Stimulated activated effector memory CD8-positive, alpha-beta T cell treated with anti-CD3 and anti-CD28 coated beads, Interleukin-12 subunit alpha, Interleukin-12 subunit beta, amount 100 ng/mL, for 72 hours (primary cell): ENCODE measurements at places on chromosomes 3 and 15.

DNA sequence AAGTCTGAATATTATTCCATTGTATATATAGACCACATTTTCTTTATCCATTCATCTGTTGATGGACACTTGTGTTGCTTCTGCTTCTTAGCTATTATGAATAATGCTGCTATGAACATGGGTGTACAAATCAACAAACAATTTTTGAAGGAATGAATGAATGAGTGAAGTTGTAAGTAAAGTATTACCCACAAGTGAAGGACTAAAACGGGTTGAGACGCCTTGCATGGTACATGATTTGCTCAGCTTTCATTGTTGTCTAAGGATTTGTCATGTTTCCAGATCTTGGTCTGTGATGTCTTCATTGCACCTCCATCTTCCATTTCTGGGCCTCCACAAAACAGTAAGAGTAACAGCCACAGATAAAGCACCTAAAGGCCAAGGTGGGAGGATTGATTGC is 20.5 kb downstream of the IFT122 start:
- no peak for DNase-seq

GRCh38 chr3:44989636-44990373 is 13.8 kb downstream of the EXOSC7 start:
- no peak for DNase-seq

GRCh38 chr3:126696701-126697267 is 7.3 kb upstream of the CHCHD6 start:
- no peak for DNase-seq

DNA sequence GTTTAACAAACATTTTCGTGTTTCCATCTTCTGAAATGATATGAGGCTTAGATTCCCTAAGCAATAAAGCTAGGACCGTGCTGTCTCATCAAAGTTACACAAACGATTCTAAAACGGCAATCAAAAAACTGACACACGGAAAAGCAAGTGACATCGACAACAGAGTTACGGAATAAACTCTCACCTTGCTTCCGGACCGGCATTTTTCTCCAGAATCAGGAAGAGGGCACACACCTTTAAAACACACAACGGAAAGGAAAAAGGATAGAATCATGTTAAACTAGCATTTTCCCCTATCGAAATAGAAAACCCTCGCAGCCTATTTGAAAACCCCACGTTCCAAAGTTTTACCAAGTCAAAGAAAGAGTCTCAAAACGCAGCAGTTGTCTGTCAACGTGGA is 1.4 kb downstream of the DLG1 start:
- DNase-seq = no peak

DNA sequence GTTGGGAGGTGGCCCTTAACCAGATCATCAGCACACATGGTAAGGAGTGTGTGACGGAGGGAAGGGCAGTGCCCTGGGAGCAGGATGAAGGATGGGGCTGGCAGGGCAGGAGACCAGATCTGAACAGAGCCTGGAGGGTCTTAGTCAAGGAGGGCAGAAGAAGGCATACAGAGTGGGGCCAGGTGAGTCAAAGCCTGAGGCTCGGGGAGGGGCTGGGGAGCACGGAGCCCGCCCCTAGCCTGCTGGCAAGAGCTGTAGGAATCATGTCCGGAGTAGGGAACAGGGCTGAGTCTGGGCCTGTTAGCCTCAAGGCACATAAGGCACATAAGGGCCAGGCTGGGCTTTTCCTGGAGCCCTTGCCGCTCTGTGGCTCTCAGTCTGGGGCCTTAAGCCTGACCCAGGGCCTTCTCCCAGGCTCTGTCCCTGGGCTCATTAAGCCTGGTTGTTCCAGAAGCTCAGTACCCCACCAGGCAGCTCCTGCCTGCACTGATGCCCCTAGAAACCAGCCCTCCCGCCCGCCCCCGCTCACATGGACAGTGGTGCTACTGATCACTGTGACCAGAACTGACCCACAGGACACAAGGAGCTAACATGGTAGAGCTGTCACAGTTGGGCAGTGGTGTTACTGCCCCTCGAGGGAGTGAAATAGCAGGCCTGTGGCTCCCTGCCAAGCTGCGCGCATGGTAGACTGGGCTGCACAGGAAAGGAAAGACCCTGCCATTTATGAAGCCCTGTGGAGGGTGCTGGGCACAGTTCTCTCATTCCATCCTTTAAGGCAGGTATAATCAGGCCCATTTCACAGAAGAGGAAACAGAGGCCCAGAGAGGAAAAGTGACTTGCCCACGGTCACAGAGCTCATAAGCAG is 14.6 kb downstream of the ISG20 start:
- no peak for DNase-seq

DNA sequence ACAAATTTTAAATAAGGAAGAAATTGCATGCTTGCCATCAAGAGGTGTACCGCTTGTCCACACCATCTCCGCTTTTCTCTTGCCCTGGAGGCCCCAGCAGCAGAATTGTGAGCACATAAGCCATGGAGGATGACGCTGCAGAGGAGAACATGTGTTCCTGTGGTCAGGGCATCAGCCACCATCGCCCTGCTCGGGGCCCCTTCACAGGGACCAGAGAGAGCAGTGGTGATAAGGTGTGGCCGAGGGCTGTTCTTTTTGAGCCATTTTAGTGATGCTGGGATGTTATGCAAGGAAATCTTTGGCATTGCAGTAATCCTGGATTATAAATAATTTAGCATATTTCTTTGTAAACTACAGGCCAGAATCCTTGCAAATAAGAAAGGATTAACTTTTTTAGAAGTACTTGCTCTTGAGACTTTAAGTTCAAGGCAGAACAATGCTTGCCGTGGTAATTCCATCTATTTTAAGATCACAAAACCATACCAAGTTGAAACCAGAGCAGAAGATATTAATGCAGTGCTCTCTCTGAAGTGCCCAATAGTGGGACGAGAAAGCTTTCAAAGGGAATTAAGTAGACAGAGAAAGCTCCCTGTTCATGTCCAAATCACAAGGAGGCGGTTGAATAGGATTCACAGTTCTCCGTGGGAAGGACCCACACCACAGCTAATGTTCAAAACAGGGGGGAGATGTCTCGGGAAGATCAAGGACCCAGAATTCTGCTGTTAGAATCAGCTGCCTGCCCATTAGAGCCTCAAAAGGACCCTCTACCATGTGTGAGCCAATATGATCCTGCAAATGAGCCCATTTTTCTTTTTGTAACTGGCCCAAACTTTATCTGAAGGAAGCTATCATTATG is 338.5 kb downstream of the RORA start:
- DNase-seq = no peak

DNA sequence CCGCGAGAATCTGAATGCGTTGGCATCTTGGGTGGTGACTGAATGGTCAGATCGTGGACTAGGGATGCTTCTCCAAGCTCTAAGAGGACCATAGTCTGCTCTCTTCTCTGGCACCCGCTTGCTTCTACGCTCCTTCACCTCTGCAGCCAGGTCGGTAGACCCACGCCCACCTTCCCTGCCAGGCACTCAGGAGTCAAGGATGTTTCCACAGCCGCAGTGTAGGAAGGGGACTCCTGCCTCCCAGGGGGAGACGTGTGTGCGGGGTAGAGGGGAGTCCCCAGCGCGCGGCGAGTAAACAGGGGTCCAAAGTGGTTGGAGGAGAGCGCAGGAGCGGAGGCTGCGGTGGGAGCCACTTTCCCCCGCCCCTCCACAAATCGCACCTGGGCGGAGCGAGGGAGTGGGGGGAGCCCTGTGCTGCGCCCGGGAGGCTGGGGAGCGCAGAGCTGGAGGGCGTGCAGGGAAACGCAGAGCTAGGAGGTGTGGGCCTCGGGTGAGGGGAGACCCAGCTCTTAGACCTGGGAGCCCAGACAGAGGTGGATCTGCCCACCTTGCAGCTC is 1.7 kb downstream of the LRRC3B start:
- no peak for DNase-seq

DNA sequence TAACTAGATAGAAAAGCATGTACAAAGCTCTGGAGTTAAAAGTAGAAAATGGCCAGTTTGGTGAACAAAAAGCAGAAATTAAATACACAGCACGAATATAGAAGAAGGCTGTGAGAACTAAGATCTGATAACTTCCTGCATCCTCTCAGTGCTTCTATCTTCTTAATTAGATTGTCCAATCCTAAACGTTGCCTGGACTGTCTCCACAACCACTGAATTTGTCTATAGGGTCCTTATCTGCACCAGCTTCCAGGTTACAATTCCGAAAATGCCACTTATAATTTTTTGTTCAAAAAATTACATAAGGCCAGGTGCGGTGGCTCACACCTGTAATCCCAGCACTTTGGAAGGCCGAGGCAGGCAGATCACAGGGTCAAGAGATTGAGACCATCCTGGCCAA is 626.3 kb downstream of the TBL1XR1 start:
- DNase-seq = no peak

DNA sequence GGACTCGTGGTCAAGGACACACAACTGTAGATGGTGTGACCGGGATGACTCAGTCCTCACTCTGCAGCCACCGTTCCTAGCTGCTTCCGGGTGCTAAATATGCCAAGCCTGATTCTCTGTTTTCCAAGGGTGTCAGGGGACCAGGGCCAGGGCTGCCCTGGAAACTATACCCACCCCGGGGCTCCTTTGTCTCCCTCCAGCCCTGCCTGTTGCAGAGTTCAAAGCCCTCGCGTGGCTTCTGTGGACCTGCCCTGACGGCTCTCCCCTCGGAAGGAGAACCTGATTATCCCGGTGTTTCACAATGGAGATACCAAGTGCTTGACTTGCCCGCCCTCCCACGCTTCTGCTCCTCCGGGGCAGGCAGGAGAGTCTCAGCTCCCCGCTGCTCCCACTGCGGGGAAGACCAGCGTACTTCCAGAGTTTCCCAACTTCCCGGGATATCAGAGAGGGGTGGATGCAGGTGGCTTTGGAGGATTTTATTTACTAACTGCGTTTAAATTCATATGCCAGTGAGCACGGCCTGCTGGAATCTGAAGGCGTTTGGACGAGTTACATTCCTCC is 125.0 kb downstream of the ASB7 start:
- DNase-seq = no peak

GRCh38 chr3:10223676-10224639 is 24.3 kb upstream of the TATDN2 start:
- DNase-seq = no peak

GRCh38 chr15:61011576-61012336 is 217.3 kb downstream of the RORA start:
- no peak for DNase-seq

GRCh38 chr15:99943466-99943865 is 210.2 kb upstream of the LYSMD4 start:
- DNase-seq = no peak

GRCh38 chr15:100879464-100880138 is at the start of gene ALDH1A3:
ALDH1A3 (plus strand) TSS chr15:100879831; CDS start chr15:100879908, 77 bp downstream.
- DNase-seq = no peak

- DNase-seq = no peak
Measured at GRCh38 chr3:141174674-141175073, 57.0 kb upstream of the PXYLP1 start.

GRCh38 chr3:56260262-56260661 is 208.0 kb downstream of the ERC2 start:
- DNase-seq = no peak

DNA sequence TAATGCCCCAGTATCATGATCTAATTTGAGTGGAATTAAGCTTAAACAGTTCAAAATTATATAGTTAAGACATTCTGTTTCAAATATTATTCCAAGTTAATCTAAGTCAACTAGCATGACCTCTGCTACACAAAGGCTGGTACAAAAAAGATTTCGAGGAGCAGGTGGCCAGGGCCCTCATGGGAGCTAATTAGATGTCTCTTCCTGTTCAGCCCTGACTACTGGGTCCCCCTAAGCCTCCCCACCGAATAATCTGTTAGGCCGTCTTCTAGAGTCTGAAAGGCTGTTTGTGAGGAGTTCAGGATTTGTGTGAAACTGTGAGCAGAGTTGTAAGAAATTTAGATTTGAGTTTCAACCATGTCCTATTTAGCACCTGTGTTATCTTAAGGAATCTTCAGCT is 75.4 kb downstream of the PPM1L start:
- no peak for DNase-seq

DNA sequence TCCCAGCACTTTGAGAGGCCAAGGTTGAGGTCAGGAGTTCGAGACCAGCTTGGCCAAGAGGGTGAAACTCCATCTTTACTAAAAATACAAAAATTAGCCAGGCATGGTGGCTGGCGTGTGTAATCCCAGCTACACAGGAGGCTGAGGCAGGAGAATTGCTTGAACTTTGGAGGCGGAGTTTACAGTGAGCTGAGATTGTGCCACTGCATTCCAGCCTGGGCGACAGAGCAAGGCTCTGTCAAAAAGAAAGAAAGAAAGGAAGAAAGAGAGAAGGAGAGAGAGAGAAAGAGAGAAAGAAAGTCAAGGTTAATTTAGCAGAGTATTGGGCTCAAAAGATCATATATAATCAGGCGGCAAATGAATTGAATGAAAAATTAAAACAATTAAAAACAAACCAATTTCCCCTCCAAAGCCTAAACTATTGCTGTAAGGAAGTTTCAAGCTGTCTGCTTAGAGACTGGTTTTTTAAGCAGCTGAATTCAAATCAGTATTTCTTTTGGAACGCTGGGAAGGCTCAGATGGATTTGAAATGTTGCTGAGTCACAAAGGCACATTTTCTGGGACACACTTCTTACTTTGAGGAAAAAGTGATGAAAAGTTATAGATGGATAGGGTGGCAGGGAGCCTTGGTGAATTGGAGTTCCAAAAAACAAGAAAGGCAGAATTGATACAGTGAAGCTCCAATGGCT is 81.3 kb upstream of the BHLHE40 start:
- DNase-seq = no peak

DNA sequence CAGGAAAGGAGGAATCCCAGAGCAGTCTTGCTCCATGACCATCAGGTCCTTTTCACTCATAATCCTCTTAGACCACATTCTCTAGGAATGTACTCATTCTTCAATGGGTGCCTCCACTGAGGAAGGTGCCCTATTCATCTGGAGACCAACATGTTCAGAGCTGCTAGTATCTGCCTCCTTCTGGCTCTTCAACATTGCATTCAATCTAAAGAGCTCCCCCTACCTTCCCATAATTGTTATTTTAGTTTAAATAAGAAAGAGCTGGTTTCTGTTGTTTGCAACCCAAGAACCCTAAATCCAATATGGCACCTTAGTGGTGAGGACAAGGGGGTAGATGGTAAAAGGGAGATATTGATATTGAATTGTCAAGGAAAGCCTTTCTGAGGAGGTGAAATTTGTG is 67.6 kb downstream of the SCN11A start:
- no peak for DNase-seq

GRCh38 chr3:46433841-46434240 is 26.8 kb downstream of the CCRL2 start:
- DNase-seq = no peak

- DNase-seq = no peak
Measured at GRCh38 chr15:84981711-84982300, at the start of gene PDE8A. PDE8A (plus strand) TSS chr15:84981856; CDS start chr15:84982163, 307 bp downstream.

GRCh38 chr15:73601451-73602445 is 31.4 kb downstream of the NPTN start:
- DNase-seq = no peak

DNA sequence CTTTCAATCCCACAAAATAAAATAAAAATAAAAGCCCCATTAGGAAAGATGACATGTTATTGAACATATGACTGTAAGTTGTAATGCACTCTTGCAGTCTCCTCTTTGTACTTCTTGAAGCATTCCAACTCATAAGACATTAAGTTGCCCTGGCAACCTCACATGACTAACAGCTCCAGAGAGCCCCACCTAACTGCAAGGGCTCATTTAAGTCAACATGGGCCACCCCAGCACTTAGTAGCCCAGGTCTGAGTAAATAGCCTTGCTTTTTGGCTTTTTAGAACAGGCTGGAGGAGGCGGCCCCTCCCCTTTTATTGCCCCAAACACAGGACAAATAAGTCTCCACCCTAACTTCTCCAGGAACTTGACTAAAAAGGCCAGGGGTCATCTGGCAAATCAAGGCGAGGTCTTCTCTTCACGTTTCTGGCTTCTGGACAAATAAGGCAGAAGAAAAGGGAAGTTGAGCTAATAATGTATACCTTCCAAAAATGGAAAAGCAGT is 135.1 kb downstream of the TMCO5A start:
- no peak for DNase-seq

- no peak for DNase-seq
Measured at GRCh38 chr15:88612186-88612796, 8.8 kb upstream of the AEN start.
